Muscle of leg (tissue), 16 donors: ENCODE measurements at places on chromosomes 5 and 9. TPM values are rescaled to one million over a fixed set of nuclear protein-coding genes. Genes with fewer than 3 reads are reported as not detected.

Gene TMEM174
- polyA plus RNA-seq: 0.08 TPM

Gene HTR1A
- polyA plus RNA-seq: not detected

Gene SLC34A1
- polyA plus RNA-seq: not detected

Gene TSSK1B
- polyA plus RNA-seq: not detected

Gene OSMR
- 5.6 TPM for polyA plus RNA-seq

Gene CDKN2A
- polyA plus RNA-seq: 0.26 TPM

Gene NTNG2
- polyA plus RNA-seq: 0.56 TPM

Gene CEL
- polyA plus RNA-seq: 1.4 TPM

Gene HSPA4
- polyA plus RNA-seq: 64.6 TPM

Gene SHOC1
- polyA plus RNA-seq: 0.23 TPM

Gene FREM1
- polyA plus RNA-seq: 23.0 TPM

Gene CTSV
- 1.2 TPM for polyA plus RNA-seq

Gene BTNL3
- polyA plus RNA-seq: 1.8 TPM

Gene ADAMTS12
- 14.8 TPM for polyA plus RNA-seq

Gene RIGI
- 6.5 TPM for polyA plus RNA-seq

Gene ANKRD34B
- 0.27 TPM for polyA plus RNA-seq
